Activated T-helper 17 cell treated with anti-CD3 and anti-CD28 coated beads, Interleukin-2, amount 50 U/mL, for 72 hours (primary cell): ENCODE measurements at places on chromosomes 16 and 17. TPM values are rescaled to one million over a fixed set of nuclear protein-coding genes. Genes with fewer than 3 reads are reported as not detected.
A peak's percentile ranks its signal among the peaks of the same experiment; 100 is the strongest.

DNA sequence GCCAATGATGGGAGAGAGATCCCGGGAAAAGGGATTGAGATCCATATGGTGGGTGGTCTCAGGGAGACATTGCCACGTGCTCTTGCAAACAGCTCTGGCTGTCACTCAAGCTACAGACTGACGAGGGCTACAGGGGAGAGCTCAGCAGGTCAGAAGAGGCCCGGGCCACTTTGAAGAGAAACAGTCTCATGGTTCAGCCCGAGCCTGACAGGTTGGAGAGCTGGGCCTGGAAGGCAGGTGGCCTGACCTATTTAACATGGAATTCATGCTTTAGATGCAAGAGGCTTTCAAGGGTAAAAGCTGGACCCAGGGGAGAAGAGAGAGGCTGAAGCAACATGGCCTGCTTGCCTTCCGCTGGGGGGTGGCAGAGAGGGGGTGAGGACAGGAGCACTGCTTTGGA lies 81.0 kb upstream of the BRD7 start:
- H3K27ac ChIP-seq: no peak overlapping the region
- H3K27me3 ChIP-seq: peaks cover 6% of the 10 kb centered on the region
- no peaks in the 10 kb centered on the region for H3K36me3 ChIP-seq

DNA sequence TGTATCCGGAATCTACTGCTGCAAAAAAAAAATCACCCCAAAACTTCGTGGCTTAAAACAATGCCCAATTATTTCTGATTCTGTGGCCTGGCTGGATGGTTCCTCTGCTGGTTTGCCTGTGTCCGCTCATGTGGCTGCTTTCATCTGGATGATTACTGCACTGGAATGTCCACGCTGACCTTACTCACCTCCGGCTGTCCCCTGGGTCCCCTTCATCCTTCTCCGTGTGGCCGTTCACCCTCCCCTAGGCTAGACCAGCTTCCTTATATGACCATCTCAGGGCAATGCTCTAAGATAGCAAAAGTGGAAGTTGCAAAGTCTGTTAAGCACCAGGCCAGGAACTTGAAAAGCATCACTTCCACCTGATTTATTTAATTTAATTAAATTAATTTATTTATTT lies 31.4 kb upstream of the SPNS2 start:
- no peak overlapping the region for H3K4me3 ChIP-seq
- no peaks in the 10 kb centered on the region for H3K27me3 ChIP-seq
- H3K4me1 ChIP-seq: no peaks in the 10 kb centered on the region

GRCh38 chr17:47066841-47067682 lies 88.0 kb upstream of the RPRML start:
- ATAC-seq: peak; percentile 93
- peak overlapping the region; percentile 44 for H3K27ac ChIP-seq
- H3K4me1 ChIP-seq: peaks cover 7% of the 10 kb centered on the region
- no peaks in the 10 kb centered on the region for H3K27me3 ChIP-seq

DNA sequence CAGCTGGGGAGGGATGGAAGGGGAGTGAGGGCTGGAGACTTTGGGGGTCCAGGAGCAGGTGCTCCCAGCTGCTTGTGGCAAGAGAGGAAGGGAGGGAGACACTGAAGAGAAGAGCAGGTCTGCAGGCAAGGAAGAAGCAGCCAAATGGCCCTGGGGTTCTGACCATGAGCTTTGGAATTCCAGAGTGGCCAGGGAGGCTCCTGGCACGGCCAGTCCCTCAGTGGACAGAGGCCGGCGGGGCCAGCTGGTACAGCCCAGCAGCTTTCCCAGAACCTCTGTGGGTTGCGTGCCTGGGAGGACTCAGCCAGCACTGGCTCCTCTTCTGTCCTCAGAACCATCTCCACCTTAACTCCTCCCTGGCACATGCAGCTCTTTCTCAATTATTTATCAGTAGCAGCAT lies 233.0 kb downstream of the MSI2 start:
- H3K36me3 ChIP-seq: peaks cover 7% of the 10 kb centered on the region
- H3K4me3 ChIP-seq: no peak overlapping the region
- peaks cover 29% of the 10 kb centered on the region for H3K4me1 ChIP-seq
- ATAC-seq: no peak

DNA sequence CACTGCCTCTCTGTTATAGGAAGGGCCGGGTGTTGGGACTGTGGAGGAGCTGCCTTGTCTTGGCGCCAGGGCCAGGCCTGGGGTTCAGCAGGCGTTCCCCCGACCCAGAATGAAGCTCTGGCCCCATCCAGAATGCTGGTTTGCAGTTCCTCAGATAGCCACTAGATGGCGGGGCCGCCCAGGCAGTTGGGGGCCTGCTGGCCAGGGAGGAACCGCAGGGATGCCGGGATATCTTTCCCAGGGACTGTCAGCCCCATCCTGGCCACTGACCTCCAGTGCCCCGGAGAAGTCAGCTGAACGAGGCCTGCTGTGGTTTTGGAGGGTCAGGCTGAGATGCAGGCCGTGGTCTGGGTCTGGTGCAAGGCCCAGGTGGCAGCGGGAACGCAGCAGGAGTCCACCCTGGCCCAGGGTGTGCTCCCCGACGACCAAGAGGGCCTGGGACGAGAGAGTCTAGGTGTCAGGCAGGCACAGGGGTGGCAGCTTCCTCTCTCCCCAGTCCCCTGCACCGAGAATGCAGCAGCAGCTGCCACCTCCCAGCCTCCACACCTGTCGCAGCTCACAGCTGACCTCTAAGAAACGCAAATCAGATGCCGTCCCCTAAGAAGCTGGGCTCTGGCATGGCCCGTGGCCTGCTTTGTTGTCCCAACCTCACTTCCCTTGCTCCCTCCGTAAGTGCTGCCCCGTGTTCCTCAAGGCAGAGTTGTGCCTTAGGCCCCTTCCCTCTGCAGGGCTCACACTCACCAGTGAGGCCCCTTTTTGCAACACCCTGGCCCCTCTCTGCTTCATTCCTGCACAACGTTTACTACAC lies 51.2 kb downstream of the RMI2 start:
- H3K4me1 ChIP-seq: no peaks in the 10 kb centered on the region
- H3K36me3 ChIP-seq: no peaks in the 10 kb centered on the region
- H3K4me3 ChIP-seq: no peak overlapping the region
- no peaks in the 10 kb centered on the region for H3K27me3 ChIP-seq
- H3K27ac ChIP-seq: no peak overlapping the region

DNA sequence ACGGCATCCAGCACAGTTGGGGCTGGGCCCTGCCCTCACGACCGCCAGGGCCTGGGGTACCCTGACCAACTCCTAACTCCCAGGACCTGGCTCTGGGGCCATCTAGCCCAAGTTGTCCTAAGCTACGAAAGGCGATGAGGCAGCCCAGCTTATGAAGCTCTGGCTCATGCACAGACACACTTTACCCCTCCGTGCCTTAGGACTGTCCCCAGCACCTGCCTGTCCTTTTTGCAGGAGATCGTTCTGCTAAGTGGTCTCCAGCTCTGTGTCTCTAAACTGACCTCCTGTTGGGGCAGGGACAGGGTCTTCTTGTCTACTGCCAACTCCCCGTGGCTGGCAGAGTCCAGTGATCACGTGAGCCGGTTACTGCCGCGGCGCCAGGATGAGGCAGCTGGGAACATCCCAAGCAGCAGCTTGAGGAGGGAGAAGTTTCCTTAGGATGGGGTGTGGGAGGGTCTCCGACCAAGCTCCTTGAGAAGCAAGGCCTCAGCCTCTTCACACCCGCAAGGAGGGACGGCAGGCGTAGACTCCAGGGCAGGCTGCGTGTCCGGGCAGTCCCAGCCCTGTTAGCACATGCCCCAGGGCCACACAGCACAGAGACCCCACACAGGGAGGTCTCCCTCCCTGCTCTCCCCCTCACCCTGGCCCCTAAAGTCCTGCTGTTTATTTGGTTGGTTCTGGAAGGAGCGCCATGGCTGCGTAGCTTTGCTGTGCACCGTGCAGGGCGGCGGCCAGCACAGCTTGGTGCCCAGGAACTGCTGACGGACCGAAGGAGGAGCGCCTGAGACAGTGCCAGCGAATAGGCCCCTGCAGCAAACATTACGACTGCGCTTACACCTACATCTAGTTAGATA lies 16.4 kb upstream of the METRNL start:
- ATAC-seq: no peak
- no peak overlapping the region for H3K4me3 ChIP-seq

DNA sequence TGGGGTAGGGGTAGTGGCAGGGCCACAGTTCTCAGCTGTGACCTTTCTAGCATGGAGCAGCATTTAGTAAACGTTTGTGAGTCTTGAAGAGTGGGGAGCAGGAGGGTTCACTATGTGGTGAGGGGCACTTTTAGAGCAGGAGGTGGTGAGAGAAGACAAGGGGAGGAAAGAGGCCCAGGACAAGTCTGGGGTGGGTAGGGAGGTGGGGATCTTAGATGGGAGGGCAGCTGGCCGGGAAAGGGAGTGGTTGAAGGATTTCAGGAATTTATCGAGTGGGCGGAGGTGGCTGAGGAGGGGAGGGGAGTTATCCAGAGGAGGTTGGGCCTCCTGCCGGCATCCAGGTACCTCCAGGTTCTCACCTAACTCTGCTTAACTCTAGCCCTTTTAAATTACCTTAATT lies 1.9 kb downstream of the CLEC16A start:
- peak overlapping the region; percentile 91 for H3K4me3 ChIP-seq
- H3K27me3 ChIP-seq: no peaks in the 10 kb centered on the region
- ATAC-seq: no peak
- peaks cover 21% of the 10 kb centered on the region for H3K4me1 ChIP-seq

- peak overlapping the region; percentile 95 for H3K4me3 ChIP-seq
- peaks cover 22% of the 10 kb centered on the region for H3K4me1 ChIP-seq
- ATAC-seq: no peak
- H3K27me3 ChIP-seq: no peaks in the 10 kb centered on the region
- peaks cover 80% of the 10 kb centered on the region for H3K36me3 ChIP-seq
Observed at GRCh38 chr17:7315570-7316235, 543 bp upstream of the GPS2 start.

DNA sequence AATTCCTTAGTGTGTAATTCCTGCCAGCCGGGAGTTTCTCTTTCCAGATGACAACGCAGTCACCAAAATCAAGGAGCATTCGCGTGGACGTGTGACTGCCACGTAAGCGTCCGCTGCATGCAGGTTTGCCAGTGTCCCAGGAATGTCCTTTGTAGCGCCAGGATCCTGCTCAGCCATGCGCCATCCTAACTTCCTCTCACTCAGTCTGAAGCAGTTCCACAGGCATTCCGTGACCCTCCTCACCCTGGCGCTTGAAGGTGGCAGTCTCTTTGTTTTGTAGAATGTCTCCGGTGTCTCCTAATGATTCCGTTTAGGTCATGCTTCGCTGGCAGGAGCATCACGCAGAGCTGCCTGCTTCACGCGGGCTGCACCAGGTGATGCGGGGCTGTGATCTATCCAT lies 88.6 kb downstream of the RPTOR start:
- no peaks in the 10 kb centered on the region for H3K27me3 ChIP-seq
- no peak overlapping the region for H3K4me3 ChIP-seq
- no peaks in the 10 kb centered on the region for H3K36me3 ChIP-seq
- no peak for ATAC-seq

GRCh38 chr17:76276461-76277299 lies 11.5 kb downstream of the UBALD2 start:
- ATAC-seq: no peak
- H3K36me3 ChIP-seq: peaks cover 14% of the 10 kb centered on the region
- H3K27ac ChIP-seq: peak overlapping the region; percentile 68
- no peaks in the 10 kb centered on the region for H3K4me1 ChIP-seq

DNA sequence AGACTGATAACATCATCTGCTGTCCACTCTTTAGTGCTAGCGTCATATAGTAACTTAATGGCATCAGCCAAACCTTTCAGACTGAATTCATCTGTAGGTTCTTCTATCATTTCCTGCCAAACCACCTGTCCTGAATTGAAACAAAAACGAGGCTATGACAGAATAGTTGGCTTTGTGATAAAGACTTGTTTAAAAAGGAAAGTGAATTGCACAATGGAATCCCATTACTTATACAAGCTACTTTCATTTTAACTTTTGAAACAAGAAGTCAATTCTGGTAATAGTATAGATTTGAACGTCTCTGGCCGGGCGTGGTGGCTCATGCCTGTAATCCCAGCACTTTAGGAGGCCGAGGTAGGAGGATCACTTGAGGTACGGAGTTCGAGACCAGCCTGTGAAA lies 18.2 kb downstream of the LASP1NB start:
- H3K4me3 ChIP-seq: no peak overlapping the region
- no peaks in the 10 kb centered on the region for H3K36me3 ChIP-seq
- no peak overlapping the region for H3K27ac ChIP-seq
- H3K27me3 ChIP-seq: no peaks in the 10 kb centered on the region
- ATAC-seq: peak; percentile 39
- no peaks in the 10 kb centered on the region for H3K4me1 ChIP-seq

DNA sequence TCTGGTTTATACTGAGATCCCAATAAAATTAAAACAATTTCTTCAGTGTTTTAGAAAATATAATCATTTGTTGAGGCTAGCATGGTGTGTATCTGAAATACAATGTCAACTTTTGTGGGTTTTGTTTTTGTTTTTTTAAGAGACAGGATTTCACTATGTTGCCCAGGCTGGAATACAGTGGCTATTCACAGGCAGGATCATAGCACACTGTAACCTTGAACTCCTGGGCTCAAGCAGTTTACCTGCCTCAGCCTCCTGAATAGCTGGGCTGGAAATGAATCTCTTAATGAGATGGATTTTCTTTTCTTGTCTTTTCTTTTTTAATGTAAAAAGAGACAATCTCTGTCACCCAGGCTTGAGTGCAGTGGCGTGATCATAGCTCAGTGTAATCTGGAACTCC lies 12.1 kb downstream of the DDX42 start:
- H3K27ac ChIP-seq: no peak overlapping the region
- no peaks in the 10 kb centered on the region for H3K27me3 ChIP-seq
- ATAC-seq: no peak
- no peak overlapping the region for H3K4me3 ChIP-seq
- peaks cover 16% of the 10 kb centered on the region for H3K4me1 ChIP-seq

DNA sequence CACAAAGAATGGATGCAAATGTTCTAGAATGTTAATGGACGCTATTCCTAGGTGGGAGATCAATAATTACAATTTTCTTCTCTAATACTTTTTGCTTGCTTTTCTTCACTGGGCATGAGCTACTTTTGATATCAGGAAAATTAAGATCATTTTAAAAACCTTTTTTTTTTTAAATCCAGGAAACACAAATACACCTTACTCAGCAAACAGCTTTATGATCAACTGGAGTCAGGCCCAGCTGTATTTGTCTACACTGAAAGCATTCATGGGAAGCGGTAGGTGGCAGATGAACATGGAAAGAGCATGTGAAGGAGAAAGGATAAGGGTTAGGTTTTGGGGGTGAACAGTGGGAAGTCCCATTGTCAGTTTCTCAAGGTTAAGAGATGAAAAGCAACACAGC lies 97.8 kb downstream of the WDR59 start:
- peaks cover 100% of the 10 kb centered on the region for H3K36me3 ChIP-seq
- ATAC-seq: no peak
- H3K27me3 ChIP-seq: no peaks in the 10 kb centered on the region
- peak overlapping the region; percentile 88 for H3K27ac ChIP-seq
- peak overlapping the region; percentile 78 for H3K4me3 ChIP-seq

PMFBP1 gene
- 2.1 TPM for total RNA-seq

TOX3 gene
- not detected for total RNA-seq
